H7 (cell line): ENCODE measurements at places on chromosomes 6 and 20.

- no peak for DNase-seq
Observed at GRCh38 chr6:37566950-37567349, 67.3 kb upstream of the CCDC167 start.

DNA sequence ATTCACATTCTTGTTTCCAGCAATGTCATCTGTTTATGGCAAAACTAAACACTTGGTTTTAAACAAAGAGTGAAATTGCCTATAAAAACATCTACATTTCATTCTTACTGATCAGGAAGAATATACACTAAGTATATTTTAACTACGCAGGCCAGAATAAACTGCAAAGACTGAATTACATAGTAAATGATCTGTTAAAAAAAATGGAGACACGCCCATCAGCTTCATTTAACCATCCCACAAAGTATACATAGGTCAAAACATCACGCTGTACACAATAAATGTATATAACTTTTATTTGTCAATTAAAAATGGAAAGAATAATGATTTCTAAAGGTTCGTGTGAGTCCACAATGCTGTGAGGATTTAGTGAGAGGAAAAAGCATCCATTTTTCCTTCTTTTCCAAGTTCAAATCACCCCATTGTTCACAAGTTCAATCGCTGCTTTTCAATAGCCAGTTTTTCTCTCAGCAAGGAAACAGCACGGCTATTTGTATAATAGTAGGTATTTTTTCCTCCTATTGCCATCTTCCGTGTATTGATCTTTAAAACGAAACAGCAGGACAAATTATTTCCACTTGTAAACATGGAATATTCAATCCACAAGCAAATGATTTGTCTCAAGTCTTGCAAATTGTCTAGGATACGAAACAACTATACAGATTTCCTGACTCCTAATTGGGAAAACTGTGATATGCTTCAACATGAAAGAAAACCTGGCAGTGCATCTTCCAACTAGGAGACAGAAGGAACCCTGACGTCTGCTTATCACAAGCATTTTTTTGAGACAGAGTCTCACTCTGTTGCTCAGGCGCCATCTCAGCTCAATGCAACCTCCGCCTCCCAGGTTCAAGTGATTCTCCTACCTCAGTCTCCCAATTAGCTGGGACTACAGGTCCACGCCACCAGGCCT is 10.6 kb downstream of the SFT2D1 start:
- no peak for DNase-seq

DNA sequence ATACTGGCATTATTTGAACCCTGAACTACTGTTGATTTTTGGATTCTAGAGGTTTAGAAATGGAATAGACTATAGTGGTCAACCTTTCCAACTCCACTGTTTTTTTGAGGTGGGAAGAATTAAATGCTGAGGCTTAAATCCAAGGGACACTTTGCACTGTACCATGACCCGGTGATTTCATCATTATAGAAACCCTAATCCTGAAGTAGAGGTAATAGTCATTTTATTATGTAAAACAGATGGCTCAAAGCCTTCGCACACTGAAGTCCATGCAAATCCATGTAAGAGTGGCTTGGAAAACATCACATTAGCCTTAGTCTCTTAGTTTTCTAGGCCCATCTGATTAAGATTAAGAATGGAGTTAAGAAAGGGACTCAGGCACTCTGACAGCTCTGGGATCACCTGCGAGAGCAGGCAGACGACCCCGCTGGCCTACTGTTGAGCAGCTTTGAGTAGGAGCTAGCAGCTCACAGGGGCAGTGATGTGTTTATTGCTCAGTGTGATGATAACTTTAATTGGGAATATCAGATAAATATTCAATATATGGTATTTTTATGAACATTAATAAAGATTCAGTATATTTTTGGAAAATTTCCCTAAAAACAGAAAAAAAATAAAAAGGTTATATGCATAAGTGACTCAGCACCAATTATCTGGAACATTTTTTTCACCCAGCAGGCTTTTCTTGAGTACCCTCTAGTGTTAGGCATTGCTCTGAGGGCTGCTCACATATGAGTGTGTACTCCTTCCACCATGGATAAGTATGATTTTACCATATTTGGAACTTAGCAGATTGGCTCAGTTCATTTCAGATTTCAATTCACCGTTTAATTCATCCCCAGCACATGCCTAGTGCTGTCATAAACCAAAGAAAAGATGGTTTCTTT is 13.4 kb downstream of the SLX4IP start:
- peak; percentile 14 for DNase-seq

DNA sequence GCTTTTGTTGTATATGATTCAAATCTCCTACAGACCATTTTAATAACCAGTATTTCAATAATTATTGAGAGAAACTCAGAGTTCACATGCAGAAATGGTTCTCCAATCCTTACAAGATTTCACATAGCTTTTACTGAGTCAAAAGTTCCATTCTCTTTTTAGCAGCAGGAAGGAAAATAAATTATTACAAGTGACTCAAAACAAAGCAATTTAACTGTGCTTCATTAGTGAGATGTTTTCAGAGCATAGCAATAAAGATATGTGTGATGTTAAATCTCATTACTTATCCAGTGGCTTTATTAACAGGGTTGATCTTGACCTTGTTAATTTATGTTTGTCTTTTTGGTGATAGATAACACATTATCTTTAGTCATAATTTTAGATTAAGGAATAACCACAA is 22.0 kb downstream of the KIF13A start:
- no peak for DNase-seq

DNA sequence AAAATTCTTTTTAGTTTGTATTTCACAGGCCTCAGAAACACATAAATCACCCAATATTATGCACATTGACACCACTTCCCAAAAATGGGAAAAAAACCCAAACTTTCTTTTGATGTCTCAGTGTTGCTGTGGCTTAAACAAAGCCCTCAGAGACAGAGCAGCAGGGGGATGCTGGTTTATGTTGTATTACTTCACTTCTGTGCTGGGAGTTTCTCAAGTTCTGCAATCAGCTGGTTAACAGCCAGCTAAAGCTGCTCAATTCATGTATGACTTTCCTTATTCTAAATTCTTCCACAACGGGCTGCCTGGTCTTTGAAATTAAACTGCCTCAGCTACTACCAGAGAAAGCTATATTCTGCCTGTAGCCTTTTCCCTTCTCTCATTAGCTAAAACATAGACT is 5.6 kb downstream of the FILIP1 start:
- no peak for DNase-seq

DNA sequence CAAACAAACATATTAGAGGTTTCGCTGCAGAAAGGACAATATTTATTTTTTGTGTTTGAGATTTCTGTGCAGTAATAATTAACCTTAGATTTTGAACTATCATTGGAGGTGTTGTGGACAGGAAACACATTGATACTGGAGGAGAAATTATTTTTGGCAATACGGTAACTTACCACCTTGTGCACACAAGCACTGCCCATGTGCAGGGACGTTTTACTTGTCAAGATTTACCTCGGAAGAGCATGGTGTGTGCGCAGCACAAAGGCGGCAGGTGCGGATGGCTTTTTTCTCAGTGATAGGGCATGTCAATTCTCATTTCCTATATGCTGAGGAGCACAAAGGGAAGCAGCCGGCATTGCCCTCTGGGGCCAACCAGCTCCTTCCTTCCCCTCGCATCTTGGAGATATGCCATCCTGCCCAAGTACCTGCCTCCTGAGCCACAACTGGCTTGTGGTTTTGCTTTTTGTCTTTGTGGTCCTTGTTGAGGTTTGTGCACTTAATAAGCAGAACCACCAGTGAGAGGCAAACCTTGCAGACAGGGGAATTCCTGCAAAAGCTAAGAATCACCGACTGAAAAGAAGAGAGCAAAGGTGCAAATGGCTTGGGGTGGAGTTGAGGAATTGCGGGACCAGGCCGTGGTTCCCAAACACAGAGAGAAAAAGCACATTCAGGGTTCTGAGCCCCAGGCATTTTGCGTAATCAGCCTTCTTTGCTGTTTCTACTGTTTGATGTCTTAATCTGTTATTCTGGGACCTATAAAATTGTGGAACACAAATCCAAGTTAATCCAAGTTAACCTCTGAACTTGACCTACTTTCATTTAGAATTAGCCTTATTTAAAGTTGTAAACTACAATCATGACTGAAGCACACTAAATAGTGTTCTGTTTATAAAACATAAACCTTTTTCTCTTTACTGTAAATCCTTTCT is 21.9 kb downstream of the SAMD5 start:
- no peak for DNase-seq

DNA sequence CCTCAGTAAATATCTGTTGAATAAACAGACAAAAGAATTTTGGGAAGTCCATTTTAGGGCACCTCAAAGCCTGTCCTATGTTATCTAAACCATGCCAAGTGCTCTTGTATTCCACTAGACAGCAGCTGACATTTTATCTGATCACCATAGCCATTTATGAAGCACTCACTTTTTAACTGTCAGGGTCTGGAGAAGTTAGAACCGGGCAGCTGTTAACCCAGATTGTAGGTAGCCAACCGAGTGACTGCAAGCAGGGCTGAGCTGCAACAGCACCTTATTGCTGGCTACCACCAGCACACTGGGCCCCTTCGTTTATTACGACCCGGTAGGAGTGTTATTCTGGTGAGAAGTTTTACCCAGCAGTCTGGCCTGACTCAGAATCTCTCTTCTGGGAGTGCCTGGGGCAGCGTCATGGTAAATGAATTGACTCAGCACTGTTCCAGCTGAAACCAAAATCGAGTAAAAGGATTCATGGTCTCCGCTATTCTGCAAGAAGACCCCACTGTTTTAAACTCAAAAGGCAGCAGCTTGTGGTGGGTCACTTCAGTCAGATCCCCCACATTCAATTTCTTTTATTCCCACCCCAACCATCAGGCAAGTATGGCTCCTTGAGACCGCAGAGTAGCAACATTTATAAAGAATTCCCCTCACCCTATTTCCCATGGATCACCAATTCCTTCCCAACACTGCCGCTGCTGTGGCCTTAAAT is 1.7 kb downstream of the UBE2V1 start:
- no peak for DNase-seq

DNA sequence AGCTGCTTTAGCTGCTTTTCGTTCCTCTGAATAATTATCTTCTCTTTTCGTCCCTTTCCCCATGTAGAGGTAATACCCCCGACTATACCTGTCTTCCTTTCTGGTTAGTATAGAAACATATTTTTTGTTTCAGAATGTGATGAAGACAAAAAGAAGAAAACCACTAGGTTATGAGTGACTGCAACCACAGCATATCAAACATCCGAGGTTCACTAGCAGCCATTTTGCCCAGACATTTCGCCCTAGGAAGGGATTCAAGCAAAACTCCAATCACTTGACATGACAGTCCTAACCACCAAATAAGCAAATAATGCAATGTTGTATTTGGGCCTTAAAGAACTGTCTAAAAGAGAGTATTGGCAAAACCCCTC is 9.4 kb downstream of the SNX5 start:
- no peak for DNase-seq

DNA sequence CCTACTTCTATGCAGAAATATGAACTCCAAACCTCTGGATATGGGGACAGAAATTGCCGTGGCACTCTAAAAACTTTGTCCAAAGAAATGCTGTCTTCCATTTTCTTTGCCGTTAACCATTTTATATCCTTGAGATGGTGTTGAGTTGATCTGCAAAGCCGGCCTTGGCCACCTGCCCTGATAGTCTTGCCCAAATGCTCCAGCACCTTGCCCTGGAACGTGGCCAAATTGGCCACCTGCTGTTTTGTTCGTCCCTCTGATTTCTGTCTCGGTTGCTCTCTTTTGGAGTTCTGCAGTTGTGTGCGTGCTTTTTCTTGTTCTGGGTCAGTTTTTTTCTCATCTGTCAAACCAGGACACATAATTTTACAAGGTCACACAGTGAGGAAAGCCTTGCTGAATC is 239.7 kb upstream of the GMDS start:
- DNase-seq = no peak

- DNase-seq = no peak
Observed at GRCh38 chr20:47754946-47755652, 30.2 kb downstream of the SULF2 start.

- no peak for DNase-seq
Observed at GRCh38 chr20:1706079-1706478, 48.5 kb upstream of the SIRPG start.

DNA sequence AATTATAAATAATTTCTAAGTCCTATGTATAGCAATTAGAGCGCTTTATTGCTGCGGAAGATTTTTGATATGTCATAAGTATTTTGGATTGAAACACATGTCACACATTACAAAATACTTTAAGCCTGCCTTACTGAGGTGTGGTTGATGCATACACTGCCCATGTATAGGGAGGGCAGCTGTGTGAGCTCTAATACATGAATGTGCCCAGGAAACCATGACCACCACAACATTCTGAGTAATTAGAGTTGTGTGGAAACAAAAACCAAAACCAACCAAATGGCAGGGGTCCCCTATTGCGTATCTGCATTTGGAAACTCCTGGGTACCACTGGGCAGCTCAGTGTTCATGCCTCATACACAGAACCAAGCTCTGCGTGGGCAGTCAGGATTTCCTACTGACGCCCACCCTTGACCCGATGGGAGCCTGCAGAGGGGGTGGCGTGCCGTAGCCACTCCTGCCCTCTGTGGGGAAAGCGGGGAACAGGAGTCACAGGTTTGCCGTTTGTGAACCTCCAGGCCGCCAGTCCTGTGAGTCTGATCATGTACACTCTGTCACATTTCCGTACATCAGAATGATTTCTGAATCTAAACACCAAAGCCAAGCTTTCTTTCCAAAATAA is 50.9 kb upstream of the PDE10A start:
- peak; percentile 54 for DNase-seq

- DNase-seq = peak; percentile 13
Observed at GRCh38 chr6:3013486-3013885, 13.8 kb downstream of the NQO2 start.

DNA sequence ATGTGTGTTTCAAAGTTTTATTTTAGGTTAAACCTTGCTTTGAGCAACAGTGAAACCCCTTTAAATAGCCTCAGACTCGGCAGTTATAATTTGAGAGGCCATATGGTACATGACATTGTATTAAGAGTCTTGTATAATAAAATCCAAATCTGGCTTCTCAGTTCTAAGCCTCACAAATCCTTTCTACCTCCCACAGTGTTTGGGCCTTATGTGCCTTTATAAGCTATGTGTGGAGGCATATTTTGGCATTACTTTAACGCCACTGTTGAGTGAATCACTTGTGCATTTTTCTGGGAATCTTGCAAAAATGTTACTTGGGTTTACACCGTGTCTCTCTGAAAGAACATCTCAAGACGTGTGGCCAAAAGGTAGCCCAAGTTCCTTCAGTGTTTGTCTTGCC is 152.4 kb downstream of the COL9A1 start:
- DNase-seq = no peak

GRCh38 chr6:135905604-135906300 is 54.3 kb downstream of the PDE7B start:
- no peak for DNase-seq
